ENCODE measurements at places on chromosomes 4 and X.
A peak's percentile ranks its signal among the peaks of the same experiment; 100 is the strongest.

DNA sequence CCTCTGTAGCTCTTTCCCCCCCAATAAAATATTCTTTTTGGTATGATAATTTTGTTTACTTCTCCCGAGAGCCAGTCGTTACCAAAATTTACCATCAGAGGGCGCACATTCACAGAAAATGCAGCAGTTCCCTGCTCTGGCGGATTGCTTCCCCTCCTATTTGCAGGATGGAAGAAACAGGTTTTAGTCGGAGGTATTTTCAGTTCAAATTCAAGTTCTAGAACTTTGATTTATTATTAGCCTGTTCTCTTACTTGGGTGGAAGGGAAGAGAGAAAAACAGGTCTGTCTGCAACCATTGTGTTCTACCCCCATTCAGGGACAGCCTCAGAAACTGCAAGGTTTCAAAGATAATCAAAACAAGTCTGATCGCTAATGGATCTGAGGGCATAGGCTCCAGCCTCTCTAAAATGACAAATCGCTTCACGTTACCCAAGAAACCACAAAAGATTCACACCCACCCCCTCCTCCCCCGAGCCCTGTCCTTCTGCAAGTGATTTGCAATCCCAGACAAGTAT lies 263.8 kb upstream of the RPS6KA3 start:
- peak; percentile 29 for DNase-seq

DNA sequence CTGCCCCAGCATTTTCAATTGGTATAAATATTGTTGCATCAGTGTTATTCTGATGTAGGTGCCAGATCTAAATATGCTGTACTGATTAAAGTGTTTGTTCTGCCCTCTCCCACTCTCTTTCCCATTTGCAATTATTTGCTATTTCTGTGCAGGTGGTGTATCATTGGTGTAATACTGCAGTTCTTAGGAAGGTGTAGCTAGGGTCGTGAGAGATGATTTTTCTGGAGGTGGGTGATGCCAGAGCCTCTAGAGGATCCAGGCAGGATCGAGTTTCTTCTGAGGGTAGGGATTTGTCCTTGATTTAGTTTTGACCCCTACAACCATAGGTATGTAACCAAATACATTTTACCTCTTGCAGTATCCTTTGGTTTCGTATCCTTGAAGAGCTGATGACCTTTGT lies 1.9 kb downstream of the SMAD1 start:
- no peak for DNase-seq

DNA sequence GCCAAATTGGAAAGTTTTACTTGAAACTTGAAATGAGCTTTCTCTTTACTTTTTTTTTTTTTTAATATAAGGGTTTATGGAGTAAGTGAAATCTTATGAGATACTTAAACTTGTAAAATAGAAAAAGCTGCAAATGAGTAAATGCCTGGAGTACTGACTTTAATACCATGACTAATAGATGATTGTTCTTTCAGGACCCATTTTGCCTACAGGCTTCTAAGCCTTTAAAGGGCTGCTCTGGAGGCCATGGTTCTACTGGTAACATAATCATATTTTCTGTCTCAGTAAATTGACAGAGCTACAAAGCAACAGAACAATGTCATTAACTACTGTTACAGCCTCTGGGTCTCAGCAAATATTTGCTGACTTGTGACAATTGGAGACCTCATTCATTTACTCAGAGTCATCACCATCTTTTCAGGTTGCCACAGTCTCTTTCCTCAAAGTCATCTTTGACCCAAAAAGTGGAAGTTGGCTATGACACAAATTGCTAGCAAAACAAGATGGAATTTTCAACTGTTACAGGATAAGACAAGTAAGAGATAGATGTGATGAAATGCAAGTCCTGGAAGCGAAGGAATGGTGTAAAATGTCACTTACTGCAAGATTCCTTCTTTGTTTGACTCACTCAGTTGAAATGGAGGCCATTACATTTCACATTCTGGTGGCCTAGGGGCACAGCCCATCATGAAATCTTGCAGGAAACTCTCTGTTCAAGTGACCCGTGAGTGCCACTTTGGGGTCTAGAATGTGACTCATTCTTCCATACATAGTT lies 132.7 kb downstream of the BTC start:
- peak; percentile 61 for DNase-seq

DNA sequence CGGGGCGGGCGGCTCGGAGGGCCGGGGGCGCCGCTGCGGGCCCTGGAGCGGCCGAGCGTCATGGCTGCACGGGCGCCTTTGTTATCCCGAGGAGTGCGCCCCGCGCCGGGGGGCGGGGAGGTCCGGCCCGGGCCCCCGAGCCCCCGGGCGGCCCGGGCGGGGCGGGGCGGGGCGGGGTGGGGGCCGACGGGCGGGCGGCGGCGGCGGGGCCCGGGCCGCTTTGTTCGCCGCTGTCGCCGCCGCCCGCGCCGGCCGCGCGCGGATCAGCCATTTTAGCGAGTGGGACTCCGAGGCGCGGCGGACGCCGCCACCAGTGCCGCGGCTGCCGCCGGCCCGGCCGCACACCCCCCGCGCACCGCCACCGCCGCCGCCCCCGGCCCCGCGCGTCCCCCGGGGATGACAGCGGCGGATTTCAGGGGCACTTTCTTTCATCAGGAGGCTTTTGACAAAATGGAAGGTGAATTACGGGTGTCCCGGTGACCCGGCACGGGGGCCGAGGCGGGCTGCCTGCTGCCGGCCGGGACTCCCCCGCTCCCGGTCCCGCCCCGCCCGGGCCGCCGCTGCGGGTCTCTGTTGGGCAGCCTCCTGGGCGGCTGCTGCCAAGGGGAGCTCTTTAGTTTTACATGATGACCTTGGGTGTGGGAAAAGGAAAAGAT lies 1.2 kb downstream of the HMGB3 start:
- no peak for DNase-seq

GRCh38 chr4:74504212-74504611 lies 59.3 kb downstream of the AREG start:
- no peak for DNase-seq

GRCh38 chr4:54423066-54423465 lies 194.0 kb downstream of the PDGFRA start:
- peak; percentile 43 for DNase-seq

GRCh38 chr4:25368315-25368714 lies 8.7 kb upstream of the ANAPC4 start:
- DNase-seq, result no peak

GRCh38 chrX:136759968-136760367 lies 20.8 kb downstream of the ARHGEF6 start:
- DNase-seq, result no peak

DNA sequence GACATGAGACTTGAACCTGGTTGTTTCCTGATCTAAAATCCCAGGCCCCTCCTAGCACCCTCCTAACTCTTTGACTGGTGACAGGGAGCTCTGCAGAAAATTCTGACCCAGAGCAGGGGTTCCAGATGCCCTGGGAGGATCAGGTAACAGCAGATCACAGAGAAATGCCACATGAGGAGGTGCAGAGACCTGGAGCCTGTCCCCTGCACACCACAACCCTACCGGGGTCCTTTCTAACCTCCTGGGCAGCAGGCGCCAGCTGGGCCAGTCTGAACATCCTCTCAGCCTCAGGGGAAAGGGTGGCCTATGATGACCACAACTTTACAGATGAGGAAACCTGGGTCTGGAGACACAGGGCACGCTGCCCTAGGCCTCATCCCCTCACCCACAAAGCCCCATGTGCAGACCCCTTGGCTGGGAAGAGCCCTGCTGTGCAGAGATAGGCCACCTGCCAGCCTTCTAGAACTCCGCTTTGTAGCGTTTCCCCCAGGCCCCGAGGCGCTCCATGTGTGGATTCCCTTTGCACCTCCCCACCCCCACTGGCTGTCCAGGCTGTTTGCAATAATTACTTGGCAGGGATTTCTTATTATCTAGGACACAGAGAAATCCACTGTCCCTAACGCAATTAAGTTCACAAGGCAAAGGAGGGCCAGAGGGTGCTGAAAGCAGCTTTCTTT lies 36.5 kb downstream of the WDR1 start:
- DNase-seq, result no peak

GRCh38 chrX:40176351-40177116 lies 78.8 kb upstream of the BCOR start:
- peak; percentile 12 for DNase-seq

GRCh38 chrX:45722471-45722870 lies 521.8 kb upstream of the DIPK2B start:
- DNase-seq, result no peak
